ENCODE measurements at places on chromosomes 12 and 14. TPM values are rescaled to one million over a fixed set of nuclear protein-coding genes. Genes with fewer than 3 reads are reported as not detected.

DNA sequence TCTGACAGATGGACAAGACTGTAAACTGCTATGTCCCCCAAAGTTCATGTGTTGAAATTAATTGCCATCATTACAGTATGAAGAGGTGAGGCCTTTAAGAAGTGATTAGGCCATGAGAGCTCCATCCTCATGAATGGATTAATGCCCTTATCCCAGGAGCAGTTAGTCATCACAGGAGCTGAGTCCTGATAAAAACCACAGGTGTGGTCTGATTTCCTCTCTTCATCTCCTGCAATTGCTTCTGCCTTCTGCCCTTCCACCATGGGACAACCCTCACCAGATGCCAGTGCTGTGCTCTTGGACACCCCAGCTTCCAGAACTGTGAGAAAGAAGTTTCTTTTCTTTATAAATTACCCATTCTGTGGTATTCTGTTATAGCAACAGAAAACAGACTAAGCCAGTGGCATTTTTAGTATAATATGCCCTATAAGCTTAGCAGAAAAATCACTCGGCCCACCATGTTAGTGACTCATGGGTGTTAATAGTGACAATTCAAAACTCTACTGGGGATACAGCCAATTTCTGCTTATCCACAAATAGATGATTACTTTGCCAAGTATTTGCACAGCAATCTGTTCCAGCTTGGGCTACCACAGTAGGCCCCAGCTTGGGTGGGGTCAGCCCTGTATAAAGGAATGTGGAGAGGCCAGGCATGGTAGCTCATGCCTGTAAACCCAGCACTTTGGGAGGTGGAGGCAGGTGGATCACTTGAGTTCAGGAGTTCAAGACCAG is 129.0 kb upstream of the BCL2L14 start:
- DNase-seq, result no peak

DNA sequence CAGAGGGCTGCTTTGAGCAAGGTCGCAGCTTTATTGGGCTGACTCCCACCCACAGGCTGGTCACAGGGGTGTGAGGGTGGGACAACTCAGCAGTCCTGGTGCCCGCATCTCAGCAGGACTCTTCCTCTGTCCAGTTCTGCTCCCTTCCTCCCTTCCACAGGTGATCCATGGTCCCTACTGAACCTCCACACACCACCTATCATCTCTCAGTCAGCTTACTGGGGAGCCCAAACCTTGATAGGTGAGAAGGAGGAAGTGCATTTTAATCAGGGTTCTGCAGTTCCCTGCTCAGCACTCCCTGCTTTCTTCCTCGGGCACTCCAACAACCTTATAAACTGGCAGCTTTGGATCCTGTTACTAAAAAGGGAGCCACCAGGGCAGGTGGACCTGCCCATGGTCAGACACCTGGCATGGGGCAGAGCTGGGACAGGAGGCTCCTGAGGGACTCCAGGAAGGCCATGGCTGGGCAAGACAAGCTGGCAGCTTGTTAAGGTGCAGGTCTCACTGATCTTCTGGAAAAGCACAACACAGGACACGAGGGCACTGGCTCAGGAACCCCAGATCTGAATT is 664.6 kb downstream of the BCL11B start:
- DNase-seq, result no peak

DNA sequence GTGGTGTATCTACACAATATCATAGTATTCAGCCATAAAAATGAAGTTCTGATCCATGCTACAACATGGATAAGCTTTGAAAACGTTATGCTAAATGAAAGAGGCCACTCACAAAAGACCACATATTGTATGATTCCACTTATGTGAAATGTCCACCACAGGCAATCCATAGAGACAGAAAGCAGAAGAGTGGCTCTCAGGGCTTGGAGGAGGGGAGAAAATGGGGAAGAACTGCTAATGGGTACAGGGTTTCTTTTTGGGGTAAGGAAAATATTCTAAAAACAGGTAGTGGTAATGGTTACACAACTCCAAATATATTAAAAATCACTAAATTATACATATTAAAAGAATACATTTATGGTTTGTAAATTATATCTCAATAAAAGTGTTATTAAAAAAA is 16.5 kb downstream of the SCNN1A start:
- DNase-seq, result no peak

DNA sequence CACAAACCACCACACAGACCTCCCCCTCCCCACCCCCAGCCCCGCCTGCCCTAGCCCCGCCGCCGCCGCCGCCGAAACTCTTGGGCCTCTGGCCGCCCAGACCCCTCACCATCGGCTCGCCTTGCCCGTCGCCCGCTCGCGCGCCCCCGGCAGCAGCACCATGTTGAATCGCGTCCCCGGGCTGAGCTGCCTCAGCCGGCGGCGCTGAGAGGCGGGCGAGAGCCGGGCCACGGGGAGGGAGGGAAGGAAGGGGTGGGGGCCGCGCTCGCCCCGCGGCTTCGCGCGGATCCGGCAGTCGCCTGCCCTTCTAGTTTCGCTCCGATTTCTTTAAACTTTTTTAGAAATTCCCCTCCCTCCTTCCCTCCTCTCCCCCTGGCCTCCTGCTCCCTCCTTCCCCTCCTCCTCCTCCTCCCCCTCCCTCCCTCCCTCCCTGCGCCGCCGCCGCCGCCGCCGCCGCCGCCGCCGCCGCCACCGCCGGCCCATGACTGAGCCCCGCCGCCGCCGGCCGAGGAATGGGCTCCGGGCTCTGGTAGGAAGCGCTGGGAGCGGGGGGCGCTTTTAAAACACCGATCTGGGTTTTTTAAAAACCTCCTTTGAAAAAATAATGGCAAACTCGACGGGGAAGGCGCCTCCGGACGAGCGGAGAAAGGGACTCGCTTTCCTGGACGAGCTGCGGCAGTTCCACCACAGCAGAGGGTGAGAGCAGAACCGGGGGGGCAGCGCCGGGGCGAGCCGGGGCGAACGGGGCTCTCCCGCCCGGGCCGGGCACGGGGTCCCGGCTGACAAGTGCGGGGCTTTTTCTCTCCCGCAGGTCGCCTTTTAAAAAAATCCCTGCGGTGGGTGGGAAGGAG is at the start of gene ARID2:
Gene ARID2 (plus strand): TSS at position 474 of the 851 bp plus-strand sequence. CDS start 131 bp downstream, at position 605.
- peak; percentile 74 for DNase-seq

DNA sequence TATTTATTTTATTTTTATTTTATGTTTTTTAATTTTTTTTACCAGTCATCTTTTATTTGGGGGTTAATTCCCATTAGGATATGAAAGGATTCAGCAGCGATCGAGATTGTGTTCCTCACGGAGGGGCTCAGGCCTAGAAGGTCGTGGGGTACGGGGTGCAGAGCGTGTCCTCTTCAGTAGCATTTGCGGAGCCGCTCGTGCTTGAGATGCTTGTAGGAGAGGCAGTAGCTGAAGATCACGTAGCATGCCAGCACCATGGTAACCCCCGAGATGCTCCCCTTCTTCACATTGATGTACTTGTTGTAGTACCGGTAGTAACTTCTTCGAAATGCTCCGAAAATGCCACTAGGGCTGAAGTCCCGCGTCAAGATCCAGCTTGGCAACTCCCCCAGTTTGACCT is 40.5 kb upstream of the PLEKHG6 start:
- DNase-seq, result no peak

DNA sequence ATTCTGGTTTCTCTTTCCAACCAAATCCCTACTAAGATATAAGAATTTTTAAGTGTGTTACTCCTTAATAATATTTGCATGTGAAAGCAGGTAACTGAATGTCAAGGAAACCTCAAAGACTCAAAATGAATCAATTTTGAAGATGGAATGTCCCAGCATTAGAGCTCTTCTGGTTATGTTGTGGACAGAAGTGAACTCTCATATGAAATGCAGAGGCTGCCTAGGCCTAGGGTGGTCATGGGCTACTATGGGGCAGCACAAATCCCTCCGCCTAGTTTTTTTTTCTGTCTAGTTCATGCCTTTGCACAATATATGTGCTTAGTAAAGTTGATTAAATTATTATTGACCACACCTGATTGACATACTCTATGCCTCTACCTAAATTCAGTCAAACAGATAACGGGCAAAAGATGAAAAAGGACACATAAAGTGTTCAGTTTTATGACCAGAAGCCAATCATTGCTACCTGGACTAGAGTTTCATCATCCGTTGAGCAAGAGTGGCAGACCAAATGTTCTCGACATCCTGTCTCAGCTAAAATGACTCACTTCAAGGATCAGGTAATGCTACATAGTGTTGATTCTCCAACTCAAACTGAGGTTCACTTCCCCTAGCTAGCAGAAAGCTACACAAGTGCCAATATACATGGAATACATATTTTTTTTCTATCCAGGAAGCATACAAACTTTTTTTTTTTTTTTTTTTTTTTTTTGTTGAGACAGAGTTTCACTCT is 1211.4 kb downstream of the VRK1 start:
- DNase-seq, result no peak

GRCh38 chr14:80658155-80658554 is 283.4 kb downstream of the CEP128 start:
- no peak for DNase-seq

Gene LRIG3
- 6.9 TPM for total RNA-seq

Gene RESF1
- total RNA-seq, result 38.3 TPM

Gene KRT79
- not detected for total RNA-seq

Gene PUS7L
- total RNA-seq, result 19.8 TPM
